ENCODE measurements at places on chromosomes 1 and 21.

GRCh38 chr1:229590119-229590518 is 31.6 kb upstream of the ABCB10 start:
- DNase-seq, result no peak

DNA sequence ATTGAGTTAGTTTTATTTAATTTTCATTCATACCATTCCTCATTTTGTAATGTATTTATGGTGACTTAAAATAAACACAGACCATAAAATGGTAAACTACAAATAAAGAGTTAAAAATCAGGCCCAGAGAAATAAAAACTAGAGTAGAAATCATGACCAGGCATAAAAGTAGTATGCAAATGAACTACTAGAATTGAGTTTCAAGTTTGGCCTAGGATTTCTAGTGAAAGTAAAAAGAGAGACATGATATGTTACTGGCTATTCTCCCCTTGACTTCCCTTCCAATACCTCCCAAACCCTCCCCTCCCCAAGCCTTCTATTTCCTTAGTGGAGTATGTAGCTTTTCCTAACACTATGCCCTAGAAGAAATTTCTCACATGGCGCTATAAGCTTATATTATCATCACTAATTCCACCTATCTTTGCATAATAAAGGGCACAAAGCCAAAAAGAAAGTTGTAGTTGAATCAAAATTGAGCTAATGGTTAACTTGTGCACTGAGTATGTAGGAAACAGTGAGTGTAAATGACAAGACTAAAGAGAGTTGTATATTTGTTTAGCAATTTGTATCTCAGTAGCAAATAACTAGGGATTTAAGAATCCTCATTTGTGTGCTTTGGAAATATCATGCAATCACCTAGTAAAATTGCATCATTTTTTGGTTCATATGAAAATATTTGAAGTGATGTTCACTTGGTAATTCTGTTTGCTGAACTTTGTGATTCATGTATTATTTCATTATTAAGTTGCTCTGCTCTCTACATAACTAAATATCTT is 29.7 kb upstream of the CDC14A start:
- DNase-seq, result no peak

DNA sequence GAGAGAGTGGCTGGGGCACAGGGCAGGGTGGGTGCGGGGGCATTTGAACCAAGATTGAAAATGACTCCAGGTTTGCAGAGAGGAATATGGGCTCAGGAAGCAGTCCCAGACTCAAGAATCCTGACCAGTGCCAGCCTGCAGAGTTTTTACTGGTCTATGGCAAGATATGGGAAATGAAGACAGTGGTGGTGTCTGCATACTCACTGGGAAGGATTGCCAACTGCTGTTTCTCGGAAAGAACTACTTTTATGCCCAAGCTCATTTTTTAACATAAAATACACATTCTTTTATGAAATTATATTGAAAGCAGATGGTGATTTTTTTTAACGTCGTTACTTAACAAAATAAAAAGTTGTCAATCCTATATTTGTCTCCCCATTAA is 401.8 kb downstream of the CAMTA1 start:
- DNase-seq, result no peak

- DNase-seq, result no peak
These were observed 30.0 kb downstream of the HIVEP3 start for GRCh38 chr1:41888756-41889155.

GRCh38 chr1:78664763-78665162 is 15.1 kb downstream of the IFI44 start:
- no peak for DNase-seq

DNA sequence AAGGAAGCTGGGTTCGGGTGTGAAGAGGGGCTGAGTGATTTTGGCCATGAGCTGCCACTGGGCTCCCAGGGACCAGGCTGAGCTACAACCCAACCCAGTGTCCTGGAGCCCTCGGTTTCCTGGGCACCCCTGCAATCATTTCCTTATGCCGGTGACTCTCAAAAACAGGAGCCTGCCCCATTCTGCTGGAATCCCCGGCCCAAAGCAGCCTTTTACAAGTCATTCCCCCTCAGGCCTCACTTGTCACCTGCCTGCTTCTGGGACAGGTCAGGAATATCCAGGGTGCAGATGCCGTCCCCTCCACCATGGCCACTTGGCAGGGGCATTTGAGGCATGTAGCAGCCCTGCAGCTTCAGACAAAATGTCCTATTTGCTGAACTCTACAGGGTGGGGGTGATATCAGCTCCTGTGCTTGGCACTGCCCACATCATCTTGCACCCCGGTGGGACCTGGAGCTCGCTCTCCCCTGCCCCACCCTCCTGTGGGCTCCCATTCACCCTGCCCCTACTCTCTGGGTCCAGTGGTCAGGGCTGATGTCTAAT is 30.0 kb downstream of the CDK18 start:
- DNase-seq, result no peak

DNA sequence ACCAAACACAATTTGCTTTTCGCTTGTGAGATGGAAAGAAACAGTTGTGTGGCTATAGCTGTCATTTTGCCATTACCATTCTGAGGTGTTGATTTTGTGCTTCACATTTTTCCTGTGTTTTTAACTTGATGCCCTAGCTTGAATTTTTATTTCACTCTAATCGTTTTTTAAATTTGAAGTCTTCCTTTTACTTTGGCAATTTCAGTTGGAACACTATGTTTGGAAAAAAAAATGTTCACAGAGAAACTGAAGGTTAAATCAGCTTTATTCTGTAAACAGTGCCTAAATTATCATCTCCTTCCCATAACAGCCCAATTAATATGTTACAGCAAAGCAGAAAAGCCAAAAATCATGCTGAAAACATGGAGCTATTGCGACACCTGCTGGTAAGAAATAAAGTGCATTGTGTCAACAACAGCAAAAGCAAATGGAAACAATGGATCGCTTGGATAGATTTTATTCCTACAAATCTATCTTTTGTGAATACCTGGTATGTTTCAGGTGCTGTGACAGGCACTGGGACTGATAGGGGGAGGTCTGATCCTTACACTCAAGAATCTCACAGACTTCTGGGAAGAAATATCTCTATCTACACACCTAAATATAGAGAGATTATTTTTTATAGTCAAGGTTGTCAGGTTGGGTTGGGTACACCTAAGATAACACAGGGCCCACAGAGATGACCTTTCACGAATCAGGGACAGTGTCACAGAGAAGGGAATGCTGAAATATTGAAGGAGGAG is 16.2 kb upstream of the ERICH3 start:
- no peak for DNase-seq

GRCh38 chr1:64535938-64536835 is 66.3 kb downstream of the CACHD1 start:
- DNase-seq, result no peak

GRCh38 chr1:47809301-47810084 is 187.7 kb downstream of the TRABD2B start:
- no peak for DNase-seq

- DNase-seq, result no peak
These were observed 56.5 kb downstream of the PTP4A2 start for GRCh38 chr1:31881688-31882000.

DNA sequence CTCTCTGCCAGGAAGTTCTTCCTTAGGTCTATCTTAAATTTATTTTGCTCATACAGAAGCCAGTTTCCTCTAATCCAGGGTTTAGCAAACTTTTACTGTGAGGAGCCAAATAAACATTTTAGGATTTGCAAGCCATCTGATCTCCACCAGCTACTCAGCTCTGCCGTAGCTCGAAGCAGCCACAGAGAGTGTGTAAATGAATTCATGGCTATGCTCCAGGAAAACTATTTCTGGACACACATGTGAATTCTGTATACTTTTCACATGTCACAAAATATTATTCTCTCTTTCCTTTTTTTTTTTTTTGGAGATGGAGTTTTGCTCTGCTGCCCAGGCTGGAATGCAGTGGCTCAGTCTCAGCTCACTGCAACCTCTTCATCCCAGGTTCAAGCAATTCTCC is 13.4 kb upstream of the AGTRAP start:
- DNase-seq, result no peak

GRCh38 chr1:232339073-232339472 is 290.9 kb downstream of the SIPA1L2 start:
- DNase-seq, result no peak

GRCh38 chr1:31657972-31658510 is 13.4 kb upstream of the PEF1 start:
- no peak for DNase-seq

DNA sequence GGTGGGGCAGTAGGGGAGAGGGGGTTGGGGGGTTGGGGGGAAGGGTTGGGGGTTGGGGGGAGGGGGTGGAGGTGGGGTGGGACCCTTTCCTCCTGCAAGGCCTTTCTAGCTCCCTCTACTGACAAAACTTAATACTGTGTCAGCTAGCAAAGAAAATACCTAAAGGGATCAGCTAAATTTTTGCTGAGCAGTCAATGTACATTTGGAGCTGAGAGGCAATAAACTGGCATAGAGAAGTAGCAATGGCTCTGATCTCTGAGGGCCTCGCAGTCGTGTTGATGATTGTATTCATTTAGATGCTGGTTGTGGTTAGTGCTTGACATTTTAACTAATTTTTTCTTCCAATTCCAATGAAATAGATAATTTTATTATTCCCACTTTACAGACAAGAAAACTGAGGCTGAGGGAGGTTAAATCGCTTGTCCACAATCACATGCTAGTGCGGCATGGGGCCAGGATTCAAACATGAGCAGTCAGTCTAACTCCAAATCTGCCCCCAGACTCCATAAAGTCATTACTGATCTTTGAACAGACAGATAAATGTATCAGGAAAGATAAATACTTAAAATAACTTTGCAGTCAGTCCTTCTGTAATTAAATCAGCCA is 357.1 kb downstream of the DISC1 start:
- no peak for DNase-seq

- DNase-seq, result no peak
These were observed 56.3 kb upstream of the C1orf87 start for GRCh38 chr1:60129911-60130310.

DNA sequence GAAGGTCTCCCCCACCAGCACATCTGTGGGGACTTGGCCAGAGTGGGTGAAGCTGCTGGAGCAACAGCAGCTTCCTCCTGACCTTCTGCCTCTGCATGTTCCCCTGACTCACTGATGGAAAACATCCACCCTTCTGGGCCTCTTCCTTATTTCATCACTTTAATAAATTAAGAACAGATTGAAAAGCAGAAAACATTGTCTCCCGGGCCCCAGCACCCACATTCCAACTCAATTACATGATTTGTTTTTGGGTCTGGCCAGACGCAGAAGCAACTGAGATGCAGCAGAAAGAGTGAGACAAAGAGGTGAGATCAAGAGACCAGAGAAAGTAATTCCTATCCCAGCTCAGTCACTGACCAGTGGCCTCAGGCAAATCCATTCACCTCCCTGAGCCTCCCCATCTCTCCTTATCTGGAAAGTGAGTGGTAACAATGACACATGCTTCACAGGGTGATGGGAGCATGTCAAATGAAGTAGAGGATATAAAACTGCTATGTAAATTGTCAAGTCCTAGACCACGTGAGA is 157.1 kb downstream of the ELAVL4 start:
- DNase-seq, result no peak

GRCh38 chr1:195481293-195481692 is 1126.9 kb downstream of the KCNT2 start:
- DNase-seq, result no peak

GRCh38 chr1:39173119-39173994 is 31.1 kb upstream of the MACF1 start:
- DNase-seq, result no peak

DNA sequence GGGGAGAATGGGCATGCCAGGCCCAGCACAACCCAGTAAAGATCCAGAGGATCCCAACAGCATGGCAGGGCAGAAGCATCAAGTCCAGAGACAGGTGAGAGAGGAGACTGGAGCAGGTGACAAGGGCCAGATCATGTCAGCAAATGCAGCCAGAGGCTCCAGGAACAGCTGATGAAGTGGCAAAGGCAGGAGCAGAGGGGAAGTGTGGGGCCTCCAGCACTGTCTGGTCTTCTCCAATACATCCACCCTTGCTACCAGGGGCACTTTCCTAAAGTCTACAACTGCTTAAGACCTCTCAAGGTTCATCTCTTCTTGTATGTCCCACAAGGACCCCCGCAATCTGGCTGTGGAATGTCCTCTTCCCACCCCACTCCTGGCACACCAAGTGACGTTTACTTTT is 17.4 kb downstream of the FAM163A start:
- no peak for DNase-seq

DNA sequence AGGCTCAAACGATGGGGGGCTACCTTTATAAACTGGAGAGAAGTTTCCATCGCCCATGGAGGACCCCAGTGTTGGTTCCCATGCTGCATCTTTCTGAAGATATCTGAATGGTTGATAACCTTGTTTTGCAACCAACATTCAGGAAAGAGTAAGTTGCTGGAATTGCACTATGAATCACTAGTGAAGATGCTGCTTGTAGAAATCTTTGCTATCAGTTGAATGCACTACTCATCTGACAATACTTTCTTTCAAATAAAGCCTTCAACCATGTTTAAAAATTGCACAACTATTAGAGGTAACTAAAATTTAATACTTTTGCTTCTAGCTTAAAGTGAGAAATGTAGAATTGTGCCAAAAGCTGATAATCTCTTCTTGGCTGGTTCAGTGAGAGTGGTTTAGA is 86.8 kb upstream of the HIVEP3 start:
- no peak for DNase-seq

DNA sequence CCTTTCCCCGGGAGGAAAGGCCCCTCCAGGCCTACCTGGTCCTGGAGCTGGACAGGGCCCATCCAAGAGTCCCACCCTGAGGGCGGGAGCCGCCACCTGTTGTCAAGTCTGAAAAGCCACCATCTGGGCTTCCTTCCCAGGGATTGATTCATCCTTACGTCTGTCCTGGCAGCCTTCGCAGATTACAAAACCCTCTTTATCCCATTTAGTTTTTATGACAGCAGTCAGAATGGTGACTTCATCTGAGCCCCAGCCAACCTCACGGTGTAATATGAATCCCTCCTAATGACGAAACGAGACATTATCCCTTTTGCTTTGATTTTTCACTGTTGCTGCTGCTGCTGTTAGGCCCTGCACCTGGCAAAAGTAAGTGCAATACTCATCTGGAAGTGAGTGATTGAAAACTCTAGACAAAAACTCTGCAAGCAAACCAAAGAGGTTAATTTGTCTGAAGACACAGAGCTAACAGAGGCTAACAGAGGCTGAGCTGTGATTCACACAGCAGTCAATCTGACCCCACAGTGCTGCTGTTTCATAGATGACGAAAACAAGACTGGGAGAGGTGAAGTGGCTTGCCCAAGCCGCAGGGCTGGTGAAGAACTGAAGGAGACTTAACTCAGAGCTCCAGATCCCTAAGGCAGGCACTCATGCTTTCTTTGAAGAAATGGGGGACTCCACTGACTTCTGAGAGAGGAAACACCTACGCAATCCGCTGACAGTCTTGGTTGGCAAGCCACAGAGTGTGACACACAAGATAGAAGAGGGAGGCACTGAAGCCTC is 30.0 kb upstream of the S100A7 start:
- DNase-seq, result no peak

- no peak for DNase-seq
These were observed 6.4 kb upstream of the KCNK1 start for GRCh38 chr1:233607252-233608119.
